Stimulated activated CD8-positive, alpha-beta memory T cell treated with anti-CD3 and anti-CD28 coated beads, Interleukin-15, amount 100 ng/mL, for 24 hours (primary cell): ENCODE measurements at places on chromosomes 7 and 10.

DNA sequence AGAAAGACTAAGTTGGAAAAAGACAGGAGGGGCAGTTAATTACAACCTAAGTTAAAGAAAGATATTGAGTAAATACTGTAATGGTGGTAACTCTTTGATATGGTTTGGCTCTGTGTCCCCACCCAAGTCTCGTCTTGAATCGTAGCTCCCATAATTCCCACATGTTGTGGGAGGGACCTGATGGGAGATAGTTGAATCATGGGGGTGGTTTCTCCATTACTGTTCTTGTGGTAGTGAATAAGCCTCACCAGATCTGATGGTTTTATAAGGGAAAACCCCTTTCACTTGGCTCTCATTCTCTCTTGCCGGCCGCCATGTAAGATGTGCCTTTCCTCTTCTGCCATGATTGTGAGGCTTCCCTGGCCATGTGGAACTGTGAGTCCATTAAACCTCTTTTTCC, 143.8 kb downstream of the GRK5 start:
- DNase-seq = no peak

GRCh38 chr7:3206771-3207191, 94.3 kb upstream of the SDK1 start:
- no peak for DNase-seq

DNA sequence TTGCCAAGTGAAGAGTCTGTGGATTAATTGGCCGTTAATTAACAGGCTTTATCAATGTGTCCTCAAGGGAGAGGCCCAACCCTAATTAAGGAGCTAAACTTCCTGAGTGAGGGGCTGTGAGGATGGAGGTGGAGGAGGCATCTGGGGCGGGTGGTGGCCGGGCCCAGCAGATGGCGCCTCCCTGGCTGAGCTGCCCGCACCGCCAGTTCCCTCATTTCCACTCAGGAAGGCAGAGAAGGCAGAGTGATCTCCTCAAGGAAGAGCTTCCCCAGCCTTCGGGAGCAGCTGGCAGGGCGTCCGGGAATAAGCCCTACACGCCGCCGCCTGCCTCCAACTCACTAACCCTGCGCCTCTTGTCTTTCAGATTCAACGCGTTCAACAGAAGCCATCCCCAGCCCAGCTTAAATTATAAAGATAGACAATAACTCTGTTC, 112.2 kb downstream of the CYTH3 start:
- no peak for DNase-seq

- no peak for DNase-seq
Observed at GRCh38 chr10:97129666-97130065, 56.1 kb downstream of the SLIT1 start.

DNA sequence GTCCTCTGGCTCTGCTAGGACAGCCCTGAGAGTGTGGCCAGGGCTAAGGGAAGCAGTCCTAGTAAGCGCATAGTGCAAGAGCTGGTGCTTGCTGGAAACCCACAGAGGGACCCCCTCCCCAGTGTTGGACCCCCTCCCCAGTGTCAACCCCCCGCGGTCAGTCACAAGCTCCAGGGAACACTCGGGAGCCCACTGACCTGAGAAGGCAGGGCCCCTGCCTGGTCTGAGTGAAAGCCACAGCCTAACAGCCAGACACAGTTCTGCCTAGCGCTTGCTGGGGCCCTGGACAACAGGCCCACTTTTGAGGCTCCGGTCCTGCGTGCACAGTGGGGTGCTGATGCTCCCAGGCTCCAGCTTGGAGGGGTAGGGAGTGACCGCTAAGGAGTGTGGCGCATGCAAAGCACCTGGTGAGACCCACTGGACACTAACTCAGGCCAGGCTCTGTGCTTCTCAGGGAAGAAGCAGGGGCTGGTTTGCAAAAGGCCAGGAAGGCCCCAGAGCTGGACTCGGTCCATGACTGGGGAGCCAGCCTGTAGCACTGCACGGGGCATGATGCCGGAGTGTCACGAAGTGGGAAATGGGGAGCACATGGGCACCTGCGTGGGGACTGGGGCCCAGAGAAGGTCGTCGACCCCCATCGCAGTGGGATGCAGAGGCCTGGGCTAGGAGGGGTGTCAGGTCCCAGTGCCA, 175.8 kb upstream of the PPP2R2D start:
- DNase-seq = no peak

GRCh38 chr10:27564398-27564797, 60.3 kb downstream of the RAB18 start:
- DNase-seq = no peak

DNA sequence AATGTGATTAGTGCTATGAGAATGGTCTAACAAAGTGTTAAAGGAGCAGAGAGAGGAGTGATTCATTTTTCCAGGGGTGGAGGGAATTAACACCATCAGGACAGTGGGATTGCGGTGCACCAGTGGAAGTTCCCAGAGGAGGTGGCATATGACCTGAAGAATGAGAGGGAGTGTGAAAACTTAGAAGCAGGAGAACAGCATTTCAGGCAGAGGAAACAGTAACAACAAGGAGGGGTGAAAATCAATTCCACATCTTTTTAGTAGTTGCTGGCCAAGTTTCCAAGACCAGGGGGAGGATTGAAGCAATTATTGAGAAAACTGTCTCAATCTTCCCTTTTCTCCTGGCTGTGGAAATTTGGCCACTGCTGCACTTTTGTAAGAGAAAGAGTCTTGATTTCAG, 23.7 kb upstream of the CCDC172 start:
- no peak for DNase-seq
